Suppressor macrophage (primary cell): ENCODE measurements at places on chromosomes 5 and 9.

DNA sequence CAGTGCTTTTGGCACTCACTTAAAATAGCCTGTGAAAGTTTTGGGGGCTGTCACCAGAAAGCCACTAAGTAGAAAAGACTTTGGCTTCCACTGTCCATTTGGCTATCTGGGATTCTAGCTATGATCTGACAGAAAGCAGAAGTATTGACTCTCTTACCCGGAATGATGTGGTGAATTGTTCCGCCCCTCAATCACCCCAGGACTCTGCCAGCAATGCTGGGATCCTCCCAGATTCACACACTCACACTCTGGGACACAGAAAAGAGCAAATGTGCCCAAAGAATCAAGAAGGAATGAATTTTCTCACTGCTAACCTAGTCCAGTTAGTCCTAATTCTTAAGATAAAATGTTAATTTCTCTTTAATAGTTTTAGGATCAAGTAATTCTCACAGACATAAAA, 576.9 kb downstream of the BNC2 start:
- DNase-seq: no peak

DNA sequence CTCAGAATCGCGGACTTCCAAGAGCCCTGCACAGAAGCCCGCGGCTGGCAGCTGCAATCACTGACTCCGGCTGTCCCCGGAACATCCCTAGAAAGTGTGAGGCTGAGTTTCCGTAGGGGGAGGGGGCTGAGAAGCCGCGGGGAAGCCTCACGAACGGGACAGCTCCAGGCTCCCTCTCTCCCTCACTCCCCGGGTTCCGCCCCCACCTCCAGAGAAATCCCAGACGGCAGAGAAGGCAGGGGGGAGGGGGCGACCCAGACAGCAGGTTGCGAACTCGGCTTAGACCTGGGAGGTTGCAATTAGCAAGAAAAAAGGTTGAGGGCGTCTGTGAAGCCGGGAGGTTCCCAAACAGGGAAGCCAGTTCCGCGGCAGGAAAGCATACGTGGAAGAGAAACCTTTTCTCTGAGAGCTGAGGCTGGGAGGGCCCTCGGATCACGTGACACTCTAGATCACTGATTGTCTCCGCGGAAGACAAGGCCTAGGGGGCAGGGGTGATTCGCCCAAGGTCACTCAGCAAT, 73.8 kb upstream of the CPLX2 start:
- DNase-seq: no peak

DNA sequence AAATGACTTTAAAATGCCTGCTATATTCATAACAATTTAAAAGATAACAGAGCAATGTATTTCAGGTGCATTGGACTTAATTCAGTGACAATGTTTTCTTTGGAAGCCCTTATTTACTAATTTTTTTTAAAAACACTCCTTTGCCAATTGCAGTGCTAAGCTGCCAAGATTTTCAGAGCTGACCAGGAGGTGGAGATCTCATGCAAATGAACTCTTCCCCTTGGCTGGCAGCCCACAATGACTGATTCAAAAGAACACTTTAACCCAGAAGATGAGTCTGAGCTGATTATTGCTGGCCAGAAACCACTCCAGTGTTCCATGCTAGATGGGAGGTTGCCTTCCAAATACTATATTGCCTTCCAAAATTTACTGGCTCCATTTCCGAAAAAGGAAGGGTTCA, 128.3 kb upstream of the CCNH start:
- no peak for DNase-seq

- no peak for DNase-seq
Observed at GRCh38 chr9:130030651-130031127, 12.3 kb downstream of the FNBP1 start.

GRCh38 chr9:109167716-109168115, 667 bp upstream of the FRRS1L start:
- DNase-seq: no peak

- DNase-seq: peak; percentile 64
Observed at GRCh38 chr5:67542479-67542878, 345.9 kb upstream of the CD180 start.

- DNase-seq: peak; percentile 52
Observed at GRCh38 chr9:70435948-70436347, 21.5 kb upstream of the KLF9 start.

- DNase-seq: peak; percentile 39
Observed at GRCh38 chr9:32899761-32900160, 101.7 kb downstream of the APTX start.

DNA sequence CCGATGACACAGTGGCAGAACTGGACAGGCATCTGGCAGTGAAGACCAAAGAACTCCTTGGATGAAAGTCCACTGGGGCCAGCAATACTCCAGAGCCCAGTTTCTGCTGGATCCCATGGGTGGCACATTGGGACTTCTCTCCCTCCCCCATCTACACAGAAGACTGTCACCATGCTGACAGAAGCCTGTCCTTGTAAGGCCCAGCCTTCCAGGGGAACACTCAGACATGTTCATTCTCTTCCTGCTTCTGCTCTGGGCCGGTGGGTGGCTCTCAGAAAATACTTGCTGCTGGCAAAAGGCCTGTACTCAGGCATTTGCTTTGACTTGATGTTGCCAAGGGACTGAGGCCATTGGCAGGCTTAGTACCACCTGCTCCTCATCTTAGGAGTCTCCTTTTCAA, 48.3 kb upstream of the PTGS1 start:
- no peak for DNase-seq

GRCh38 chr9:110897943-110898342, 140.3 kb downstream of the LPAR1 start:
- DNase-seq: no peak

DNA sequence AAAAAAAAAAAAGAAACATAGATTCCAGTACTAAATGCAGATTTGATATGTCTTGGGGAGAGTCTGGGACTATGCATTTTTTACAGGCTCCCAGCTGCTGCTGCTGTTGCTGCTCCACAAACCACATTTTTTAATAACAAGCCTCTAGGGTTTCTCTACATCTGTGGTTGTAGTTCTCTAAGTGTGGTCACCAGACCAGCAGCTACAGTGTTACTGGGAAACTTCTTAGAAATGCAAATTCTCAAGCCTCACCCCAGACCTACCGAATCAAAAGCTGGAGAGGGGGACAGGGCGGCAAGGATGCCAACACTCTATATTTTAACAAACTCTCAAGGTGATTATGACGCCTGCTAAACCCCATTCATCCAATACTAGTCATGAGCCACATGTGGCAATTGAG, 293.4 kb upstream of the PTGER4 start:
- peak; percentile 25 for DNase-seq

GRCh38 chr5:160289356-160289651, 23.1 kb downstream of the CCNJL start:
- DNase-seq: no peak

DNA sequence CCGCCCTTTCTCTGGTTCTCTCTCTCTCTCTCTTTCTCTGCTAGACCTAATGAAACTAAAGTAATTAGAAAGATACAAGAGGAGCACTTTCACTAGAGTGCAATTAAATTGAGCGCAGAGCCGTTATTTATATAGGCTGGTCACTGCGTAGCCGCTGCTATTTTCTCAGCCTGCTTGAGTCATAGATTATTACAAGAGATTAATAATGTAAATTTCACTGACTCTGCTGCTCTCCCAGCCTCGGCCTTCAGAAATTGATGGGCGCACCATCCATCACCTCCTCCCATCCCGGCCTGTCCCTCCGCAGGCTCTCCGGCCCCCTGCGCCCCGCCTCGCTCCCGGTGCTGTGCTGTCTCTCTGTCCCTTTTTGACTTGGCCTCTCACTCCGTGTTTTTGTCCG, 268.0 kb upstream of the MVB12B start:
- no peak for DNase-seq

DNA sequence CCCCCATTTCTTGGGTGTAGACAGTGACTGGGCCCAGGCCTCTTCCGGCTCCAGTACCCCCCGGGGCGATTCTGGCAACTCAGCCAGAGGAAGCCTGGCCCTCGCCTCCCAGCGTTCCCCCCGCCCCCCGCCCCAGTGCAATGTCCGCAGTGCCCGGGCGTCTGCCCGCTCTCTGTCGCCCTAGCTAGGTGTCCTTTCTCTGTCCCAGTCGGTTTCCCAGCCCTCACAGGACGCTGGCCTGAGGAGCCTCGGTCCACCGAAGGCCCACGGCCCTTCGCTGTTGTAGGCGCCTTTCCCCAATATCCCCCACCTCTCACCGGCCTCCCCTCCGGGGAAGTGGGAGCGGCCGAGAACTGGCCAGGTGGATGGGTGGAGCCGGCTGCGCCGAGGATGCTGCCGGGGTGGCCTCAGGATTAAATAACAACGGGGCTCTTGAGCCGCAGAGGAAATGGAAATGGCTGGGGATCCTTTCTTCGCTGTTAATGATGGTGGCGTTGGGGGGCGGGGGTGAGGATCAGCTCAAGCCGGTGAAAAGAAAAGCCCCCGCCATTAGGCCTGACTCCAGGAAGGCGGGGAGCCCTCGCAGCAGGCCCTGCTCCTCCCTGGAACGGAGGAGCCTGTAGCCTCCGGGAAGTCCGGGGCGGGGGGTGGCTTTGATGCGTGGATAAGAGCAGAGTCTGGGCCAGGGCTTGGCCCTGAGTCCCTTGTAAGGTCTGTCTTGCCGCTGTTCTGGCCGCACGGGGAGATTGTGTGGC, 1.1 kb upstream of the SPRY4 start:
- DNase-seq: no peak

GRCh38 chr9:98594546-98595160, 114.1 kb downstream of the GABBR2 start:
- DNase-seq: no peak

- DNase-seq: no peak
Observed at GRCh38 chr5:41598011-41598410, 87.6 kb upstream of the PLCXD3 start.

DNA sequence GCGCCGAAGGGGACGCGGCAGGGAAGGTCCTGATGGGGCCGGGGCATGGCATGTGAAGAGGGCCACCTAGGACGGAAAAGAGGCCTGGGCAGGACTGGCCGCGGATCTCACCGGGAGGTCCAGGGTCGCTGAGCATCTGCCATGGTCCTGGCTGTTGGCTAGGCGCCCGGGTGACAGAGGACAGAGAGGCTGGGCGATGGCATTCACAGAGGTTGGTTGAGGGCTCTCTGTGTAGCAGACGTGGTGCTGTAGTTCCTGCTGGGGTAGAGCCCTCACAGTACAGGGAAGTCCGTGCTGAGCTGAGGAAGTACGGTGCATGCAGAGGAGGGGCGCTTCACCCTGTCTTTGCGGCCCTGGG, 427 bp downstream of the PCYOX1L start:
- peak; percentile 47 for DNase-seq

- no peak for DNase-seq
Observed at GRCh38 chr9:75671354-75671753, 219.1 kb upstream of the PCSK5 start.

- no peak for DNase-seq
Observed at GRCh38 chr5:4703931-4704458, 436.1 kb upstream of the ADAMTS16 start.

GRCh38 chr5:6711409-6712141, 1.7 kb upstream of the TENT4A start:
- no peak for DNase-seq

GRCh38 chr5:77208507-77209163, 1.8 kb upstream of the PDE8B start:
- DNase-seq: no peak

DNA sequence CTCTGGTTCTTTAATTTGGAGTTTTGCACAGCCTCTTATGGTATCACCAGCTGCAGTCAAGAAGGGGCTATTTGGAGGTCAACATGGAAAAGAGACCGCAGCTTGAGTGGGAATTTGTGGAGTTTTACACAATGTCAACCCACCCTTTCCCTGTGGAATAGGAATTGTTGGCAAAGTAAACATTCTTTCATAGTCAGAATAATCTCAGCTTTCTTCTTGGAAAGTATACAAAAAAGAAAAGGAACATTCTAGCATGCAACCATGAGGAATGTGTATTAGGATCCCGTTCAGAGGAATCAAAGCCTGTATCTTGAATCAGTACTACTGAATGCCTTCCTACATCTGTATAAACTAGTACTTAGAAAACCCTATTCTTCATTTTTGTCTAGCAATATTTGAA, 107.6 kb downstream of the LURAP1L start:
- no peak for DNase-seq

GRCh38 chr5:146921225-146921624, 42.7 kb upstream of the PPP2R2B start:
- DNase-seq: no peak

DNA sequence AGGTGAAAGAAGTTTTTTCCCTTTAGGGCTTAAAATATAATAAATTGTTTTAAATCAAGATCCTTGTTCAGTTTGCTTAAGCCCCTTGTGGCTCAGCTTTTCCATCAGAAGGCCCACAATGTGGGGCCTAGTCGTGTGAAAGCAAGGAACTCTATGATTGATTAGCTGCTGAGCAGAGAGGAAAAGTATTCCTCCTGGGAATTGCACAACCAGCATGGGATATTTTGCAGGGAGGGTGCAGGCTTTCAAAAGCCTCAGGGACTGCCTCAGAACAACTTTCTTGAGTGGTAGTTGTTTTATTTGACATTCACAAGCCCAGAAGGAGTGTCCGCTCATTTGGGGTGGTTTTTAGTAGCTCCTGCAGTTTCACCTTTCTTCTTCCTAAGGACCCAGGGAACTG, 19.8 kb downstream of the TTC23L start:
- DNase-seq: no peak

DNA sequence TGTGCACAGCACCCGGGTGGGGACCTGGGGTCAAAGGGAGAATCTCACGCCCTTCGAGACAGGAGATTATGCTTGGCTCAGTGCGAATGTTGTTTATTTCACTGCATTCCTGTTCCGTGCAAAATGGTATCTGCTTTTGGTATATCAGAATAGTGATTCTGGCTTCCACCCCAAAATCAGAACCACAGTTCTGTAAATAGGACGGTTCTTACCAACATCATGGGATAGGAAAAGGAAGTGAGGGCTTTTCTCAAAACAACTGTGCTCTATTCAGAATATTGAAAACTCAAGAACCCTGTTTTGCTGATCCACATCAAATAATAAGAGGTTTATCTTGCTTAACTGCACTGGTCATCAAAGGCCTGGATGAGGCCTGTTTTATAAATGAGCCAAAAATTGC, 51.6 kb upstream of the FBXW11 start:
- DNase-seq: no peak

GRCh38 chr5:116534964-116535651, 39.5 kb downstream of the SEMA6A start:
- peak; percentile 13 for DNase-seq

- DNase-seq: no peak
Observed at GRCh38 chr5:138577452-138577851, 2.3 kb upstream of the HSPA9 start.

GRCh38 chr5:133643365-133643764, 31.0 kb upstream of the FSTL4 start:
- DNase-seq: no peak

- no peak for DNase-seq
Observed at GRCh38 chr5:37064442-37064841, 184.7 kb downstream of the CPLANE1 start.

GRCh38 chr5:61342071-61342501, 10.0 kb downstream of the ZSWIM6 start:
- DNase-seq: peak; percentile 78

GRCh38 chr9:136539427-136540421, 6.1 kb downstream of the NOTCH1 start:
- peak; percentile 98 for DNase-seq
